Pancreas (tissue), 10 donors: ENCODE measurements at places on chromosomes 4 and X. TPM values are rescaled to one million over a fixed set of nuclear protein-coding genes. Genes with fewer than 3 reads are reported as not detected.

DNA sequence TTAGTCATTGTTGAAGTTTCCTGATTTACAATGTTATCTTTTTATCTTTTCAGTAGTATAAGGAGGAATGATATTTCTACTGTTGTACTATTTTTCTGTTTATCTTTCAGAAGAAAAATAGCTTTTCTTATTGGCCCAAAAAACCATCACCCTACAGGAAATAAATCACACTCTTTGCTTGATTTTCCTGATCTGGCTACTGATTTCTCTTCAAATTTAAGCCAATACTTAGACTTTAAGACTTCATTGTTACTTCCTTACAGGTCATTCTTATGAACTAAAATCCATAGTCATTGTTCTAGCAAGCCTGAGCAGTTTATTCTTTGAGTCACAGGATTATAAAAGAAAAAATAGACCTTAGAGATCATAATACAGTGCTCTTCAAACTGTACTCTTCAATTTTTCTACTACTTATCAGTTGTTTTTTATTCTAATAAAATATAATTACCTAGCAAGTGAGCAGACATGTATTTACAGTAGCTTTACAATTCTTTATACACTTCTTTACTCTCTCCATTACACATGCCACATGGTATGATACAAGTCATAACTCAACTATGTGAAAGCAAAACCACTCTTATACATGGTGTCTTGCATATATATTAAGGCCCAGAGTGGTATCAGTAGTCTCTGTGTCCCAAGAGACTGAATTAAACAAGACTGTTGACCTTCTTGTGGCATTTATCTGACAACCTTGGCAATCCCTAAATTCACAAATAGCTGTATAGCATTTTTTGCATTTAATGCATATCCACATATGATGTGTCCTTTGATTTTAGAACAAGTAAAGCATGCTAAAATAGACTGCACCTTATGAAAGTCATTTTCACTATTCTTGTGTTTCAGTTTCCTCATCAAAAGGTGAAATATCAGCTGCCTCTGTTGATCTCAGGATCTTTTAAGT is 47.9 kb downstream of the TET2 start:
- H3K4me1 ChIP-seq = peaks cover 8% of the 10 kb centered on the region
- H3K36me3 ChIP-seq = no peaks in the 10 kb centered on the region
- H3K27ac ChIP-seq = no peak overlapping the region
- no peak overlapping the region for H3K4me3 ChIP-seq
- H3K27me3 ChIP-seq = no peaks in the 10 kb centered on the region

The CLNK gene
- total RNA-seq = 0.05 TPM

- no peaks in the 10 kb centered on the region for H3K27me3 ChIP-seq
- DNase-seq = no peak
- H3K4me1 ChIP-seq = no peaks in the 10 kb centered on the region
- H3K27ac ChIP-seq = no peak overlapping the region
These were observed 95.5 kb upstream of the ZNF518B start for GRCh38 chr4:10552591-10553280.

The FSTL5 gene
- total RNA-seq = 0.14 TPM

DNA sequence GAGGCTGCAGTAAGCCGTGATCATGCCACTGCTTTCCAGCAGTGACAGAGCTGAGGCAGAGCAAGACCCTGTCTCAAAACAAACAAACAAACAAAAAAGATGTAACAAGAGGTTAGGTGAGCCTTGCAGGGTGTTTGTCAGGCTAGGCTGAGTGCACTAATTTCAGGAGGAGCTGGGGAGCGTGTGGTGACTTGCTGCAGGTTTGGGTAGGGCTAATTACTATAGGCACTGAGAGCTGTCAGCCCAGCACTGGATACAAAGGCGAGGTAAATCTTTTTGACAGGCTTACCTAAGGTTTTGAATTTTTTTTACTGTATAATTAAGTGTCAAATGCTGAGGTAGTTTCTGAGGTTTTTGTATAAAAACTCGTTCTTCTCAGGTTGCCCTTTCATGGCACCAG is 29.8 kb upstream of the SH3D19 start:
- H3K4me3 ChIP-seq = no peak overlapping the region
- H3K27me3 ChIP-seq = no peaks in the 10 kb centered on the region
- H3K27ac ChIP-seq = no peak overlapping the region
- H3K4me1 ChIP-seq = no peaks in the 10 kb centered on the region

- H3K36me3 ChIP-seq = no peaks in the 10 kb centered on the region
- no peaks in the 10 kb centered on the region for H3K27me3 ChIP-seq
- H3K4me1 ChIP-seq = no peaks in the 10 kb centered on the region
- DNase-seq = peak; percentile 79
These were observed at the start of gene C4orf36 for GRCh38 chr4:86891762-86892635. C4orf36 (minus strand) TSS chr4:86892422; CDS start chr4:86891520, 902 bp downstream.

- H3K4me3 ChIP-seq = no peak overlapping the region
- H3K27ac ChIP-seq = no peak overlapping the region
- no peaks in the 10 kb centered on the region for H3K4me1 ChIP-seq
These were observed 22.2 kb downstream of the MAML3 start for GRCh38 chr4:140131675-140132229.

- H3K27ac ChIP-seq = no peak overlapping the region
- H3K36me3 ChIP-seq = no peaks in the 10 kb centered on the region
- DNase-seq = no peak
- H3K27me3 ChIP-seq = no peaks in the 10 kb centered on the region
- no peak overlapping the region for H3K4me3 ChIP-seq
These were observed 177.0 kb upstream of the RASGEF1B start for GRCh38 chr4:81648576-81649275.

DNA sequence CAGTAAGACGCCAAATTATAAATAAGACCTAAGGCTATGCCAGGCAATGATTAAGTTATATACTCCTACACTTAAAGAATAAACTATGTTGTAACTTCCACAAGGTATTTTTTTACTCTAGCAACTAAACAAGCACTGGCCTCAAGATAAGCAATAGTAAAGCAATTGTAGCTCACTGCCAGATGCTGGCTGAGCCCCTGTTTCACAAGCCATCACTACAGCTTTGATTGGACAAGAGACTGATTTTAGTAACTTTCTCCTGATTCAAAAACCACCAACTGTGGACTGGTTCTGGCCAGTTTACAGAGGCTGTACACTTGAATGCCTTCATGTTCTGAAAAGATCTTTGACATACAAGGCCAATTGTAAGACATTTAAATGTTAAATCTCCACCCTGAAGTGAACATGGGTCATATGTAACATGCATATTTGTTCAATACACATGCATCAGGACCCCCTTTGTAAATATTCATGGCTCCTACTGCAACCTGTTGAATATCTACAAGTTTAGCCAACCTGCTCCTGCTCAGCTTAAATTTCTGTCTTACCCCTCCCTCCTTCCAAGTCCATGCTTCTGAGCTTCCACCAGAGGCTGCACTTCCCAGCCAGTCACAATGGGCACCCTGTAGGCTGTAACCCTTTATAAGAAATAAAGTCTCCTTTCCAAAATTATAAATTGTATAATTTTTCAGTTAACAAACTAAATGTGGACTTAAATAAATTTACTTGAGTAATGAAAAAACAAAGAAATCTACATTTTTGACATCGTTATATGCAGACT is 423.6 kb downstream of the ANKRD50 start:
- H3K36me3 ChIP-seq = no peaks in the 10 kb centered on the region
- no peaks in the 10 kb centered on the region for H3K27me3 ChIP-seq
- DNase-seq = no peak

DNA sequence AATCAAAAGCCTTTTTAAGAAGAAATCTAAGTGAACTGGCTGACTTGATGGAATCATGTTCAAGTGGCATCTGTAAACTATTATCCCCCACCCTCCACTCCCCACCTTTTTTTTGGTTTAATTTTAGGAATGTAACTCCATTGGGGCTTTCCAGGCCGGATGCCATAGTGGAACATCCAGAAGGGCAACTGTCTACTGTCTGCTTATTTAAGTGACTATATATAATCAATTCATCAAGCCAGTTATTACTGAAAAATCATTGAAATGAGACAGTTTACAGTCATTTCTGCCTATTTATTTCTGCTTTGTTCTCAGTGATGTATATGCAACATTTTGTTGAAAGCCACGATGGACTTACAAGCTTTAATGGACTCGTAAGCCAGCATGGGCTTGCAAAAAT is 162.3 kb downstream of the STIM2 start:
- no peak overlapping the region for H3K4me3 ChIP-seq
- H3K27ac ChIP-seq = no peak overlapping the region
- no peaks in the 10 kb centered on the region for H3K27me3 ChIP-seq
- no peaks in the 10 kb centered on the region for H3K4me1 ChIP-seq

DNA sequence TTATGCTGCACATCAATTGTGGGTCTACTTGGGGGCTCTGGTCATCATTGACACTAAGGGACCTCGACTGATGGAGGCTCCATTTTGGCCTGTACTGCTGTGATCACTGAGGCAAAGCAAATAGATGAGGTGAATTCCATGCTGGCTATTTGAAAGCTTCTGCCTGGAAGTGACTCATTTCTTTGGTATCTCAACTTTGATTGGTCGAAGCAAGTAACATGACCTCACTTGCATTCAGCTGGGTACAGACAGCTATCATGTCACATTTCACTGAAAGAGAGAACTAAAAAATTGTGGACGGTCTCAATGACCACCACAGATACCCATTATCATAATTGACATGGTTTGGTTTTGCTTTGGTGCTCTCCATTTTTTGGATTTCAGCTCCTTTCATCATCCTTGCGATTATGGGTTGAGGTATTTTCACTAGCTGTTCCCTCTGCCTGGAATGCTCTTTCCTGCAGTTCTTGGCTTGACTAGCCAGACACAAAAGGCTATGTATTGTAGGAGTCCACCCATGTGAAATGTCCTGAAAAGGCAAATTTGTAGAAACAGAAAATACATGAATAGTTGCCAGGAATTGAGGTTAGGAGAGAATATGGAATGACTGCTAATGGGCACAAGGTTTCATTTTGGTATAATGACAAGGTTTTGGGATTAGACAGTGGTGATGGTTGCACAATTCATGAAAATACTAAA is 369.2 kb upstream of the LCORL start:
- H3K36me3 ChIP-seq = no peaks in the 10 kb centered on the region
- no peak overlapping the region for H3K27ac ChIP-seq
- no peaks in the 10 kb centered on the region for H3K4me1 ChIP-seq
- DNase-seq = no peak

The METAP1 gene
- 15.5 TPM for total RNA-seq

DNA sequence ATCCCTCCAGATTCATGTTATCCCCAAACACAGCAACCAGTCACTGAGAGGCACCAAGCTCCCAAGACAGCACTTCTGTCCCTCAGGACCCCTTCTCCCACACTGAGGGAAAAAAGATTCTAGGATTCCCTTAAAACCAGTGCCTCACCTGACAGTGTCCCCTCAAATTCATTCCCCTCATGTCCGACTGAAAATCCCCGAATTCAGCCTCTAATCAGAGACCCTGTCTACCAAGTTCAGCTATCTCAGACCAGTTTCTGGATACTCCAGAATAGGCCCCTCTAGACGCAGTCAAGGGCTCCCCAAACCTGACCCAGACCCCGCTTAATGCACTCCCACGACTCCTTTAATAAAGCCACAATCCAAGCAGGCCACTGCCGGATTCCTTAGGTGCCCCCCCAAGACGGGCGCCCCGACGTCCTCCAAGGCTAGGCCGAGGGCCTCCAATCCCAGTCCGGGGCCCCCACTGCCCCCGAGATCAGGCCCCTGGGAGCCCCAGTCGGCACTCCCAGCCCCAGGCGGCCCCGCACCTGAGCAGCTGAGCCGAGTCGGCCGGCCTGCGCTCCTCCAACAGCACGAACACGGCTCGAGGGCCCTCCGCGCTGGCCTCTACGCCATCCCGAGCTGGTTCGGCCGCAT is 457 bp downstream of the TFE3 start:
- peaks cover 6% of the 10 kb centered on the region for H3K36me3 ChIP-seq
- peak overlapping the region; percentile 37 for H3K4me3 ChIP-seq
- no peak for DNase-seq
- no peaks in the 10 kb centered on the region for H3K4me1 ChIP-seq
- H3K27ac ChIP-seq = peak overlapping the region; percentile 65

GRCh38 chr4:129641179-129641578 is 545.2 kb downstream of the C4orf33 start:
- H3K27me3 ChIP-seq = no peaks in the 10 kb centered on the region
- no peak overlapping the region for H3K27ac ChIP-seq
- no peaks in the 10 kb centered on the region for H3K4me1 ChIP-seq

GRCh38 chr4:54276641-54277430 is 47.7 kb downstream of the PDGFRA start:
- H3K27ac ChIP-seq = no peak overlapping the region
- no peaks in the 10 kb centered on the region for H3K36me3 ChIP-seq
- H3K27me3 ChIP-seq = no peaks in the 10 kb centered on the region
- H3K4me1 ChIP-seq = peaks cover 26% of the 10 kb centered on the region
- DNase-seq = no peak
- H3K4me3 ChIP-seq = no peak overlapping the region

DNA sequence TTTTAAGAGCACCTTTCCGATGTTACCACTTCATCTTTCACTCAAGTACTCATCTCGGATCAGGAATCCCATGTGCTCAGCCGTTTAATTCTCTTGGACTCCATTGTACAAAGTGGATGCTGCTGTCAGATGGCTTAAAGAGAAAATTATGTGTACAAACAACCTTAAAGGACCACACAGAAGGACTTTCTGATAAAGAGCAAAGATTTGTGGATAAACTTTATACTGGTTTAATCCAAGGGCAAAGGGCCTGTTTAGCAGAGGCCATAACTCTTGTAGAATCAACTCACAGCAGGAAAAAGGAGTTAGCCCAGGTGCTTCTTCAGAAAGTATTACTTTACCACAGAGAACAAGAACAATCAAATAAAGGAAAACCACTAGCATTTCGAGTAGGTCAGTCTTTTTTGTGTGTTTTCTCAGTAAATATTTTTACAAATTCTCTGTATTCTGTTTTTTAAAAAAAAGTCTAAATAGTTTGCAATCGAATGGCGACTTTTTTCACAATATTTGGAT is 20.1 kb downstream of the MMAA start:
- H3K27me3 ChIP-seq = no peaks in the 10 kb centered on the region
- H3K27ac ChIP-seq = no peak overlapping the region
- no peak overlapping the region for H3K4me3 ChIP-seq
- DNase-seq = no peak
- no peaks in the 10 kb centered on the region for H3K4me1 ChIP-seq

DNA sequence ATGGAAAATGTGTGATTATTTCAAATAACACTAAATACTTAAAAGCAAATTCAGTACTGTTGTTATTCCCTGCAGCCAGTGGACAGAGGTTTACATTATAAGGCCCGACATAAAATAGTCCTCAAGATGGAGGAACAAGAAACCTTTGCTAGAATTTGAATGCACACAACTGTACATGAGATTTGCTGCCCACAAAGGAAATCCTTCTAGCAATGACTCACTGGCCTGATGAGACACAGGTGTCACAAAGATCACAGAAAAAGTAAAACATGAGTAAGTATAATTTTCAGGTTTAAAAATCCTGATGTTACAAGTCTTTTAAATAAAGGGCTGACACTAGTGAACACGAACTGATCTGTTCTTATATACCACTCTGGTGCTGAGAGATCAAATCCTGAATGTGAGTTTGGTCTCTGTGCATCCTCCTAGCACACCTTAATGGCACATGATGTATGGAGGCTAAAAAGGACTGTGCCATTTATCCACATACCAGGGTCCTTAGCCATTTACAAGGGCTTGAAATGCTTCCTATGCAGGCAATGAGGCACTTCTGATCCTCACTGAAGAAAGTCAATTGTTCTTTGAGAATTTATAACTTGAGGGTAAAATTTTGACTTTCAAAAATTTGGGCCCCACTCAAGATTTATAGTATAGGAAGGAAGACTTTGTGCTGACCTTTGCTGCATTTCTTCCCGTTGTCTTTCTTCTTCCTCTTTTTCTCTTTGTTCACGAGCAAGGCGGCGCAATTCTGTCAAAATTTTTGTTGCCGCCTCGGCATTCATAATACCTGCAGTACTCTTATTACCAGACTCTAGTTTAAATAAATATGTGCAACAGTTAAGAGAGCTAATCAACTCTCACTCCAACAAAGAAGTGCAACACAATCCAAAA is 23.0 kb downstream of the MAP7D3 start:
- H3K36me3 ChIP-seq = no peaks in the 10 kb centered on the region
- no peak for DNase-seq
- no peak overlapping the region for H3K27ac ChIP-seq
- no peaks in the 10 kb centered on the region for H3K4me1 ChIP-seq
